Epithelial cell of esophagus (primary cell): ENCODE measurements at places on chromosomes 13 and 19.
A peak's percentile ranks its signal among the peaks of the same experiment; 100 is the strongest.

DNA sequence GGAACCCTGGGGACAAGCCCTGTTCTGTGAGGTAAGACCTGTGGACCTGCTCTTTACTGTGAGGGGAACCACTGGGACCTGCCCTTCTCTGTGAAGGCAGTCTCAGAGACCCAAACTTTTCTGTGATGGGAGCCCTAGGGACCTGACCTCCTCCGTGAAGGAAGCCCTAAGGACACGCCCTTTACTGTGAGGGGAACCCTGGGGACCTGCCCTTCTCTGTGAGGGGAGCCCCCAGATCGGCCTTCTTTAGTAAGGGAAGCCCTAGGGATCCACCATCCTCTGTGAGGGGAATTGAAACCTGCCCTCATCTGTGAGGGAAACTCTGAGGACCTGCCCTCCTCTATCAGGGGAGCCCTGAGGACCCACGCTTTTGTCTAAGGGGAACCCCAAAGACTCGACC is 343.5 kb downstream of the UQCRFS1 start:
- no peak for DNase-seq

GRCh38 chr13:77136902-77137420 is 110.0 kb upstream of the FBXL3 start:
- DNase-seq: peak; percentile 24

GRCh38 chr13:98839856-98840769 is 87.6 kb upstream of the SLC15A1 start:
- DNase-seq: peak; percentile 70

- peak; percentile 81 for DNase-seq
Observed at GRCh38 chr19:4374498-4375163, 25.7 kb downstream of the SH3GL1 start.

DNA sequence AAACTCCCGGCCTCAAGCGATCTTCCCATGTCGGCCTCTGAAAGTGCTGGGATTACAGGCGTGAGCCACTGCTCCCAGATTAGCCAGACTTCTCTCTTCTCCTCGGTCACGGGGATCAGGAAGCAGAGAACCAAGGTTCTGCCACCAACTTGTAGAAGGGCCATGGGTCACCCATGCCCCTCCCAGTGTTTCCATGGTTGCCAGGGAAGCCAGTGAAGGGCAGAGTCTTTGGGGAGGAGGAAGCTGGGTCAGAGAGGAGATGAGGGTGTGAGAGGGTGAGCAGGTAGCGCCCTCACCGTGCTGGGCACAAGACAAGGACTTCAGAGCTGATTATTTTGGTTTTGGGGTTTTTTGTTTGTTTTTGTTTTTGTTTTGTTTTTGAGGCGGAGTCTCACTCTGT is 77.1 kb downstream of the GNG7 start:
- no peak for DNase-seq

GRCh38 chr19:21940684-21941083 is 70.1 kb downstream of the ZNF208 start:
- DNase-seq: no peak

GRCh38 chr19:46571495-46571894 is 29.6 kb upstream of the CALM3 start:
- peak; percentile 41 for DNase-seq

- no peak for DNase-seq
Observed at GRCh38 chr13:25701304-25701703, 329.5 kb downstream of the ATP8A2 start.

- DNase-seq: peak; percentile 5
Observed at GRCh38 chr13:41864658-41865057, 96.3 kb downstream of the VWA8 start.

- no peak for DNase-seq
Observed at GRCh38 chr19:31501427-31502195, 152.4 kb upstream of the TSHZ3 start.

DNA sequence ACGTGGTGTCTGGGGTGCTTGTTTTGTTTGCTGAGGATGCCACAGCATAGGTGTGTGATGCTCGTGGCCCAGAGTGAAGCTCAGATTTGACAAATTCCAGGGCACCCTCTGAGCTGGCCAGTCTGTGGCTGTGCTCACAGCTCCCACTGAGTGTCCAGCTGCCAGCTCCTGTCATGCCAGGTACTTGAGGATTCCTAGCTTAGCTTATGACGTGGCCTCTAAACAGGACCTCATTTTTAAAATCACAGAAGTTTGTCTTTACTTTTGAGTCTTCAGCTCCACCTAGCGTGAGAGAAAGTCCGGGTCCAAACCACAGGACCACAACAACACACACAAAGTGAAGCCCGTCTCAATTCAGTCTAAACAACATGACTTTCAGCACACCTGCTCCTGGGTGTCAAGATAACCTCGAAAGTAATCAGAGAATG is 117.3 kb downstream of the RAB20 start:
- DNase-seq: peak; percentile 29

DNA sequence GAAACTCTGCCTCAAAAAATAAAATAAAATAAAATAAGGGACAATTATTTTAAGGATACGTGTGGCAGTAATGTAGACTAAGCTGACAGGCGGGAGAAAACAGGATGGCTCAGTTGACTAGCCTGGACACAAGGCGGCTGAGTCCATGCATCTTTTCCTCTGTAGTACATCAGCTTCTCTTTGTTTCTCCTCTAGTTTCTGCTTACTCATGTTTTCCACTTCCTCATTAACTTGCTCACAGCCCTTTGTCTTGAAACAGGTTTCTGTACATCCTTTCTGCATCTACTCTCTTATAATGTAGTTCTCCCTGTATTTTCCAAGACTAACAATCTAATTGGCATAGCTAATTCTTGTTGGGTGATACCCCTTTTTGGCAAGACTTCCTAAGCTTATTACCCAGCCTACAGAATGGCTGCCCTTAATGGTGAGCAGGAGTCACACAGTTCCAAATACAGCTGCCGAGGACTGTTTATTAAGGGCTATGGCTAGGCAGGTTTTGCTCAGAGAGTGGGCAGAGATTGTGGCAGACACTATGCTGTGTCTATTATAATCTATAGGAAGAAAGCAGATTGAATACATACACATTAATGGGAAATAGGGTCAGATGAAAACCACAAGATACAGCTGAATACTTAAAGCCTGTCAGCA is 58.7 kb upstream of the KLF5 start:
- peak; percentile 90 for DNase-seq

DNA sequence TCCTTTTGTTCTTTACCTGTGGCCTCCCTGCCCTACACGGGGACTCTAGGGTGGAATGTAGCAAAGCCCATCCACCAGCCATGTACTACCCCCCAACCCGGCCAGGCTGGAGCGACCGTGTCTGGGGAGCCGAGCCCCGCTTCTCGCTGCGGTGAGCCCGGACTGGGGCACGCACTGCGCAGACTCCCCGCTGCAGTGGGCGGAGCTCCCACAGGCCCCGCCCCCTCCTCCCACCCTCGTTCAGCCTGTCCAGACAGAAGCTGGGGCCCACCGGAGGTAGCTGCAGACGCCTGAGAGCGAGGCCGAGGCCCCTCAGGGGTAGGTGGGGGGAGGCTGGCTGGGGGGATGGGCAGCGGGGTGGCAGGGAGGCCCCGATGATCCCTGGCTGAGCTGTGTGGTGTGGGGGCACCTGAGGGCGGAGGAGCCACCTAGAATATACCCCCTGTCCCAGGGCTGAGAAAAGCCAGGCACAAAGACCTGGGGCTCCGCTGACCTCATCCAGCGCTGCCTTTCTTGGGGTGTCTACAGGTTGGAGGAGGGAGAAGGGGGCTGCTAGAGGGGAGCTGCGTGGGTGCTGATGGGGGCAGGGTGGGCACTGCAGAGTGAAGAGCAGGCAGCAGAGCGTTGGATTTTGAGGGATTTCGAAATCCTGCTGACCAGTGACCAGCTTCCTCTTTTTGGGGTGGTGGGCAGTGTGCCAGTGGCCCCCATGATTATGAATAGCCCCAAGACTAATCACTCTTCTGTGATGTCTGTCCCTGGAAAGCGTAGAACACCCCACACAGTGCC is 17.3 kb downstream of the PLD3 start:
- peak; percentile 80 for DNase-seq

GRCh38 chr19:6847828-6848200 is 39.6 kb upstream of the ADGRE1 start:
- no peak for DNase-seq

GRCh38 chr13:41512441-41512840 is 55.1 kb downstream of the RGCC start:
- no peak for DNase-seq

GRCh38 chr13:28355046-28355821 is 139.7 kb downstream of the FLT1 start:
- no peak for DNase-seq

DNA sequence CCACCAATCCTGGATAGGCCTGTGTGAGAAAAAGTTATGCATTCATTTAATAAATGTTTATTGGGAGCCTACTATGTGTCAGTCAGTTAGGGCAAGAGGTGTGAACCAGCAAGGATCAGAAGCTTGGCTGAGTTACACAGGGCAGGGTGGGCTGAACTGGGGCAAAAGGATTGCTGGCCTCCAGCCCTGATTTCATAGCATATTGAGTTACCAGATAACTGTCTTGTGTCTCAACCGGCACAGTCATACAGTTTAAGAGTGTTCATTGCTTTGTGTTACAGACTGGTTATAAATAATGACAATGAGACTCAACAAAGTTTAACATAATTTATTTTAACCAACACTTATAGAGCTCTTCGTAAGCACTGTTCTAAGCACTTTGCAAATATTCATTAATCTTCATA is 253.8 kb downstream of the DLEU7 start:
- DNase-seq: peak; percentile 86
